ENCODE measurements at places on chromosomes 2 and 18.

DNA sequence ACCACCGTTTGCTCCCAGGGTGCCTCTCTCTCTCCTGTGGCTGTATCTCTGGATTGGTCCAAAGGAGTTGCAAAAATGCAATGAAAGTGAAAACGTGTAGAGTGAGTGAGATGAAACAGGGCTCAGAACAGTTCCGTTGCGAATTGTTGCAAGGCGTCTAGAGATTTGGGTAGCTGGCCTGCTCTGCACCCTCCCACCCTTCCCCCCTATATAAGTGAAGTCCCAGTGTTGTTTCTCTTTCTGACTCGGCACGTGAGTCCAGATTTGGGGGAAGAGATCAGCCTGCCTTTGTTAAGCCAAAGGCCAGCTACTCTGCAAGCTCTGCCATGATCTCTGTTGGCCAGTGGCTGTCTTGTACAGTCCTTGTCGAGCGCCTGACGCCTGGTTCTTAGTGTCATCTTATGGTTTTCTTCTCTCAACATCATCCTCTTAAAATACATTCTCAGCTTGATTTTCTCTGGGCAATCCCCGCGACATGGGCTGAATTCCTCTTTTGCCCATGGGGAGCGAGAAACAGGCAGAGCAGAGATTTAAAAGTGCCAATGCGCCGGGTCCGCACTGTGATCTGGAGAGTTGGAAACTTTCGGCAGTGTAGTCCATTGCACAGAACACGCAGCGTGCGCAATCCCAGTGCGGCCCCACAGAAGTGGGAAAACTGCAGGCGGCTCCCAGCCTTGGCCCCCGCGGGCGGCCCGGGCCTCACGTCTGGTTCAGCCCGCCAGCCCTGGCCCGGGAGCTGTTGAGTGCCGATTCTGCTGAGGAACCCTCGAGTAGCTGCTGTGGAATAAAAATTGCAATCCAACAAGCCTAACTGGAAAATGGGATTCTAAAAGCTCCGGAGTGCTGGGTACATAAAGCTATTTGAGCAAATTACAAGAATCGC lies 9.3 kb downstream of the MEIS1 start:
- no peak for DNase-seq

DNA sequence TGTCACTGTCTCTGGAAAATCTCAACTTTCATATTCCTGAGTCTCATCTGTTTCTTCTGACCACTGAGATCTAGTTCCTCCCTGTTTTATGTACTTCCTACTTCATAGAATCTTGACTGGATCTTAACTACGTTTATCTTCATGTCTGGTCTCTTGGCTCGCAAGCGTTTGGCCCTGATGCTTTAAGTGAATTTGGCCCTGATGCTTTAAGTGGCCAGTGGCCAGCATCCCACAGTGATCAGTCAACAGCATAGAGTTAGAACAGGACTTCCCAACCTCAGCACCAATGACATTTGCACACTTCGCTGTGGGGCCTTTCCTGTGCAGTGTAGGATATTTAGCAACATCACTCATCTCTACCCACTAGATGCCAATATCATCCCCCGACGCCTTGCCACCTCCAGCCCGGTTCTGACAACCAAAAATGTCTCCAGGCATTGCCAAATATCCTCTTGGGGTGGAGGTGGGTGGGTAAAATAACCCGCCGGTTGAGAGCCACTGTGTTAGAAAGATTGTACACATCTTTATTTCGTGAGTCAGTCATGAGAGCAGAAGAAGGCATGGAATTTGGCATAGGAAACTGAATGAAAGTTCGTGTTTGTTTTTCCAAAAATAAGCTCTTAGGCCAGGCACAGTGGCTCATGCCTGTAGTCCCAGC lies 12.2 kb downstream of the TM4SF20 start:
- no peak for DNase-seq

GRCh38 chr2:238159071-238159539 lies 335 bp downstream of the ERFE start:
- DNase-seq = no peak

DNA sequence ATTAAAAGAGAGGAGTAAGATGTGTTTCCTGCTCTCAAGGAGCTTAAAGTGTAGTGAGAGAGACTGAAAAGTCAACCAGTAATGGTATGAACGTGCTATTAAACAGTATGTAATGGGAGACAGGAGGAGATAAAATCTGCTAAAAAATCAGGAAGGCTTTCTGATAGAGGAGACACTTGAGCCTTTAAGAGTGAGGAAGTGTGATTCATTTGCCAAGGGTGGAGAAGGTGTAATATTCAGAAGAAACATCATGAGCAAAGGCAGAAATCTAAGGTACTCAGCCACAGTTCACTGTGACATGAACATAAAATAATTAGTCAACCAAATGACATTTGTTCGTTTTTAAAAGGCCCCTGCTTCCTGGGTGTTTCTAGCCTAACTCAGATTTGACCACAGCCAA lies 137.8 kb upstream of the SKOR2 start:
- DNase-seq = no peak

GRCh38 chr2:121705958-121706357 lies 30.7 kb downstream of the NIFK start:
- DNase-seq = no peak

GRCh38 chr18:551404-552061 lies 28.6 kb upstream of the CETN1 start:
- DNase-seq = no peak

GRCh38 chr2:158321264-158321663 lies 135.3 kb downstream of the CCDC148 start:
- DNase-seq = no peak

DNA sequence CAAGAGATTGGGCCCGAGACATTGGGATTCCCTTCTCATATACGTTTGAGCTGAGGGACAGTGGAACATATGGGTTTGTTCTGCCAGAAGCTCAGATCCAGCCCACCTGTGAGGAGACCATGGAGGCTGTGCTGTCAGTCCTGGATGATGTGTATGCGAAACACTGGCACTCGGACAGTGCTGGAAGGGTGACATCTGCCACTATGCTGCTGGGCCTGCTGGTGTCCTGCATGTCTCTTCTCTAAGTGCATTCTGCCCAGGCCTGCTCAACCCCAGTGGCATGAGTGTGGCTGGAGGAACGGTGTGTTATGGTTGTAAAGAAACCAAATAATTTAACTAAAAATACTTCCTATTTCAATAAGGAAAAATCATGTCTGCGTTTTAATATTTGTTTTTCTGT lies 29.9 kb downstream of the CPO start:
- DNase-seq = no peak

- DNase-seq = no peak
Measured at GRCh38 chr2:191983591-191983990, 136.7 kb upstream of the CAVIN2 start.

- no peak for DNase-seq
Measured at GRCh38 chr18:24095976-24096375, 42.9 kb upstream of the CABYR start.

DNA sequence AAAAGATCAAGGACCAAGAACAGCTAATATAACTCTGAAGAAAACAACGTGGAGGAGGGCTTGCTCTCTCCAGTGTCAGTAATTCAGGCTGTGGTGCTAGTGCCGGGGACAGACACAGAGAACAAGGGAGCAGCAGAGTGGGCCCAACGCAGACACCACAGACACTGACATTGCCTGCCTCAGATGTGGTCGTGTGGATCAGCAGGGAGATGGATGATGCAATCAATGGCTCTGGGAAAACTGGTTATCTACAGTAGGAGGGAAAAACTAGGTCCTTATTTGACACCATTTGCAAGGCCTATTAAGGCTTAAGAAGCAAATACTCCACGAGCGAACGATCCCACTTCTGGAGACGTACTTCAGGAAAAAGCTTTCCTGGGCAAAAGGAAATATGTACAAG lies 36.1 kb downstream of the HDLBP start:
- DNase-seq = no peak

DNA sequence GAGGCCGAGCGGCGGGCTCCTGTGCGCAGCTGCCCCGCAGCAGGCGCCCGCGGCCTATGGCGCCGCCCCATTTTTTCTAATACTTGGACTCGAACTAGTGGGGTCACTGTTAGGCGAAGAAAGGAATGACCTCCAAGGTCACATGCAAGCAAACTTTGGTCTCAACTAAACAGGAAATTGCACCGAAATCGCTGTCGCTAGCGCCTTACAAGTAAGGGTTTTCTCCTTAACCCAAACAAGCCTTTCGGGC lies 339 bp downstream of the ACAA2 start:
- no peak for DNase-seq

DNA sequence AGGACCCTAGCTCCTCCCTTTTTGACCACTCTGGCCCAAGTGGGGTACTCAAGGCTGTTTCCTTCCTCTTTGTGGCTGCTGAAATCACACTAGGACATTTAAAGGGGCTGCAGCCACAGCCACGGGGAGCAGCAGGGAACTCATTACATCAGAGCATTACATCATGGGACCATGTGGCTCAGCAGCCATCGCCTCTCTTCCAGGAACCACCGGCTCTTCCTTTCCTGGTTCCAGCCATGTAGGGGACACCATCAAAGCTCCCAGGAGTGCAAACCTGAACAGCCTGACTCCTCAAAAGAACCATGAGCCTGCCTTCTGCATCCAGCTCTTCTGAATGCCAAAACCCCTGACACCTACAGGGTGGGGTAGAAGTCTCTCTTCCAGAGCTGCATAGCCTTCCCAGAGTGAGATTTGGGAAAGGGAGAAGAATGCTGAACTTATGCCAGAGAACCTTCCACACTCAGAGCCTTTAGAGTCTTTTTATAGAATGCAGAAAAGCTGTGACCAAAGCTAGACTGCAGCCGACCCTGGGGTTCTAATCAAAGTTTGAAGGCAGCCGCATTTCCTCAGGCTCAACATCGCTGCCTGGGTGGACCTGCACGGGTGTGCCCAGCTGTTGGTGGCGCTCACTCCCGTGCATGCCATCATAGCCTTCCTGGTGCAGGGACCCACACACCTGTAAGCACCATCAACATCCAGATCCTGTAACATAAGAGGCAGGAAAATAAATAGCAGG lies 121.7 kb downstream of the KLHL29 start:
- no peak for DNase-seq

DNA sequence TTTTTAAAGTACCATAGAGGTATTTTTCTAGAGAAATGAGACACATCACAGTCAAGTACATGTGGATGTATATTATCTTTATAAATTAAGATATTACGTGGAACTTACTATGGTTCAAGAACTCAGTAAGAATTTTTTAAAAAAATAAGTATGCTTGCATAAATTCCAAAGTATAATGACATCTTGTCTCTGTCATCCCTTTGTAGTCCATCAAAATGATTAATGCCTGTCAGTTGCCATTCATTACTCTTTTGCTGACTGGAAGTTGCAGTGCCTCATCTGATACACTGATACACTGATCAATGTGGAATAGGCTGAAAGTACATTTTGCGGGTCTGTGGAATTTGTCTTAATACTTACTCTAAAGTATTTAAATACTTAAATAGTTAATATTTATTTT lies 177.2 kb downstream of the GALNT13 start:
- DNase-seq = no peak

DNA sequence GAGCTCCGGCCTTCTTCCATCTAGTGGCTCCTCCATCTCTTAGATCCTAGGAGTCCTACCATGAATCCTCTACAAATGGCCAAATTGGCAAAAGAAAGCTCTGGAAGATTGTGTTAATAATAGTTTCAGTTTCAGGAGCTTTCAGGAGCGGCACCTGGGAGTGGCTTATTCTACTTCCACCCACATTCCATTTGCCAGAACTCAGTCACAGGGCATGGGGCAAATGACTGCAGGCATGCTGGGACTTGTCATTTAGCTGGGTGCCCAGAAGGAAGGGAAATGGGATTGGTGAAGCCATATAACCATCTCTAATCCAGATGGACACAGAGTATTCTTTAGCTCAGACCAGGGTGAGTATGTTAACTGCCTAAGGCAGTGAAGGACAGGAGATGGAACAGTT lies 3.6 kb upstream of the LRATD1 start:
- no peak for DNase-seq

DNA sequence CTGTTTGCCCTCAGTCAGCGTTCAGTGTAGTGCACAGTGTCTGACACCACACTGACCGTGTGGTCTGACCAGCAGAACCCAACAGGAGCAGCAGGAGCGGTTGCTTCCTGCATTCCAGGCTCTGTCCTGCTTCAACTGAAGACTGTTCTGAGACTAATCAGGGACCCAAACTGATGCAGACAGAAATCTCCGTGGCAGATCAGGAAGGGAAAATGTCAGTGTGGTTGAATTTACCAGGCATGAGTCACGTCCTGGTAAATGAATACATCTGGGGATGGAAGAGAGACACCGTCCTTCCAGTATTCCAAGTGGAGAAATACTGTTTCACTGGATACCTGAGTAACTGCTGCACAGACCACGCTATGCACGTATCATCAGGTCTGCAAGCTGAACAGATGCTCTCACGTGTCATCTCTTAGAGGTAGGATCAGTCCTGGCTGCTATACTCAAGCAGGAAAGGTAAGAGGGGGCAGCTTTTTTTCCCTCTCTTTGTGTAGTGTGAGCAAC lies 223.6 kb upstream of the EPAS1 start:
- no peak for DNase-seq

DNA sequence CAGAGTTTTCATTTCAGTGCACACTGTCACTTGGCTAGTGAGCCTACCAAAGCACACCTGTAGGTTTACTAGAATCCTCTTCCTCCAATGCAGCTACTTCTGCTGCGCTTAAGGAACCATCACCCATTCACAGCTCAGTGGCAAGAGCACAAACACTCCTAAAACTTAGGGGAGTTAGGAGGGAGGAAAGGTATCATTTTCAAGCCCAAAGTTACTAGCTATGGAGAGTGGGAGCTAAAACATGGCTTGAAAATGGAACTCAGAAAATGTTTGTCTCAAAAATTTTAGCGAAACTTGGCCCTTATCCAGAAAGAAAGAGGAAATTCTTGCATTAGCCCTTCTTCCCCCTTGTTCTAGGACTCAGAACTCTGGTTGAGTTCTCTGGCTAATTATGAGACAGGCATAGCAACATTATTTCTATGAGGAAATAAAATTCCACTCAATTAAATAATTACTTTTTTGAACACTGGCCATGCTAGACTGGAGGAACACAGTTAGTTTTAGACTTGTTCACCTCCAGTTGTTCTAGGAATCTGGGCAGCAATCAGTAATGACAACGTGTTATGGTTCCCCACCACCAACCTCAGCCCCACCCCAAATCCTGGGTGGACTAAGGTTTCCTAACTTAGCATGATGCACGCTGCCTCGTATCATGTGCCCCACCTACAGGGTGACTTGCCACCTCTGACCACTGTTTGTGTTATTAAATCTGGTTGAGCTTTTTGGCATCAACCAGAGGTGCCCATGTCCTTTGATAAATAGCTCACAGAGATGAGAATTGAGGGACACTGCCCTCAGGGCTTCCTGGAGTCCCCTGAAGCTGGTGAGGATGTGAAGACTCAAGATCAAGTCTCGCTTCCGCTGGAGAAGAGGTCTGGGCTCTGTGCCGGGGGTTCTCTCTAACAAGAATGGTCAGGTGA lies 32.8 kb downstream of the LPIN2 start:
- peak; percentile 26 for DNase-seq

Measured in stimulated activated naive CD4-positive, alpha-beta T cell treated with Interleukin-2 at 50 U/mL for 16 hours (primary cell).